ENCODE measurements at places on chromosomes 5 and 9.

- DNase-seq = no peak
Measured at GRCh38 chr9:137351781-137352501, 49.9 kb upstream of the NRARP start.

GRCh38 chr5:130762031-130762430 is 403.0 kb downstream of the HINT1 start:
- no peak for DNase-seq

DNA sequence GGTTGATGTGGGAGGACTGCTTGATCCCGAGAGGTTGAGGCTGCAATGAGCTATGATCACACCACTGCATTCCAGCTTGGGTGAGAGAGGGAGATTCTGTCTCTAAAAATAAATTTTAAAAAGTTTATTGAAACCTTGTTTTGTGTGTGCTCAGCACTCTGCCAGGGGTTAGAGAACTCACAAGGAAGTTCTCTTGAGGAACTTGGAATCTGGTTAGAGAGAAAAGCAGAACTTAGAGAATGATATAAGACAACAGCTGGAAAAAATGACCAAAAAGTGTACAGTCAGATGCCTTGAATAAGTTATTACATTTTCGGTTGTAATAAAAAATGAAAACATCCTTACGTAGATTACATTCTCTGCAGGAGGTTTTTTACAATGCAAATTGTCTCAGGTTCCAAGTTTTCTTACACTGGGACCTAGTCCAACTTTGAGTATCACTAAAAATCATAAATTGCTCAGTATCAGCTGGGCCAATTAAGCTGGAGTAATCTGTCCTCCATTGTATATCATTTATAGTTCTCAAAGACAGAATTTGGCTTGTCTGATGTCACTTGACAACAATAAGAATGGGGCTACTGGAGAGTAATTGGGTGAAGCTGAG is 21.7 kb upstream of the TENT2 start:
- no peak for DNase-seq

DNA sequence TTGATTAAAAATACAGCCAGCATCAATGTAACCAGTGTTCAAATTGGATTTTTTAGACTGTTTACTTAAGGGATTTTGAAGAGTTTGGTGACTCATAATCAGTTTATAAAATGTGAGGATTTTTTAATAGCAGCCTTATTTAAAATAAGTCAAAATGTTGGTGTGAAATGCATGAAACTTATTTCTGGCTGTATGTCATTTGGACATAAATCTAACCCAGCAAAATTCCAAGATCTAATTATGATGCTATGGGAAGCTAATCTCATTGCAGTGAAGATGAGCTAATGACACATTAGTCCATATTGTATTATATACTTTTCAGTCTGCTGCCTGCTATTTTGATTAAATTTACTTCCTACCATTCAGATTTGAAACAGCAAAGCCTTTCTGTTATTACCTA is 140.3 kb downstream of the AOPEP start:
- DNase-seq = no peak

DNA sequence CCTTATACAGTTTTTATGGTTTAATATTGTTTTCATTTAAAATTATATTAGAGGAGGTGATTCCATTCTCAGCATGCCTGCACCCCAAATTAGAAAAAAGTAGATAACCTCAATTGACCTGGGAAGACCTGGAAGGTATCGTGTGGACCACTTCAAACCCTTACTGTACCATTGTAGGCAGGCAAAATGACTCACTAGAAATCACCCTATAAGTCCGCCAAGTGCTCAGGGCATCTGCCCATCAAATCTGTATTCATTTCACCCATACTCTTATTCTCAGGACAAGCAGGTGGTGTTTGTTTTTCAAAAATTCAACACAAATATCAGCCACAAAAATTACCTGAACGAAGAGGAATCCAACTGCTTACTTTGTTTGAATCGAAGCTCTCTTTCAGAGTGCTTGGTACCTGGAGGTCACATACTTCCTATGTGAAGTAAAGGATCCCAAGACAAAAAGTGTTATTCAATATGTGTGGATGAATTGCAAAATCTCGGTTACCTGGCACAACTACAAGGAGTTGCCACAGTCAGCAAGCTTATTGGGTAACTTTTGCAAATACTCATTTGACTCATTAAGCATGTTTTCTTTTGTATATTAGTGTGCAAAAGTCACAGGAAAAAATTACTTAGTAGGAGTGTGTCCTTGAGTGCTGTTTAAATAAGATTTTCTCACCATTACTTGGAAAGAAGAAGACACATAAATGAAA is 216.2 kb downstream of the ENC1 start:
- no peak for DNase-seq

- no peak for DNase-seq
Measured at GRCh38 chr5:141623186-141623585, 4.4 kb upstream of the DIAPH1 start.

- DNase-seq = no peak
Measured at GRCh38 chr5:122863240-122863639, 17.8 kb downstream of the SNX24 start.

Measured in stimulated activated CD4-positive, alpha-beta T cell treated with anti-CD3 and anti-CD28 coated beads, Interleukin-15, amount 100 ng/mL, for 1 hour (primary cell).